Stimulated activated CD8-positive, alpha-beta memory T cell treated with anti-CD3 and anti-CD28 coated beads, Interleukin-2, amount 100 ng/mL, for 1 hour (primary cell): ENCODE measurements at places on chromosomes 4 and X.

GRCh38 chr4:56768763-56769162 is 52.7 kb downstream of the SPINK2 start:
- DNase-seq = no peak

GRCh38 chr4:136329042-136329662 is 1203.1 kb downstream of the PCDH18 start:
- no peak for DNase-seq

DNA sequence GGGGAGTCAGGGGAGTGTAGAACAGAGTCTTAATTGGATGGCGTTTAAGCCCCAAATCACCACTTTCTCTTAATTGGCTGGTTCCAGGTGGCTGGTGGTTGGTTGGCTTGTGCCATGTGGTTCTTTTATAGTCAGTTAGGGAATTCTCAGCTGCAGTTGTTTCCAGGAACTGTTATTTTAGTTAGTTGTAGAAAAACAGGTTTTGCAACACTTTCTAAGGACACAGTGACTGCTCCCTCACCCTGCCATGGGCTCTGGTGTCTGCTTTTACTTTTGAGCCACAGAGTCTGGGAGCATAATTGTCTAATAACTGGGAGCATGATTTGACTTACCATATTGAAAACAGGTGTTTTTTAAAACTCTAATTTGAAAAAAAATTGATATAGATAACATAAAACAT is 75.8 kb upstream of the PCDH18 start:
- no peak for DNase-seq

DNA sequence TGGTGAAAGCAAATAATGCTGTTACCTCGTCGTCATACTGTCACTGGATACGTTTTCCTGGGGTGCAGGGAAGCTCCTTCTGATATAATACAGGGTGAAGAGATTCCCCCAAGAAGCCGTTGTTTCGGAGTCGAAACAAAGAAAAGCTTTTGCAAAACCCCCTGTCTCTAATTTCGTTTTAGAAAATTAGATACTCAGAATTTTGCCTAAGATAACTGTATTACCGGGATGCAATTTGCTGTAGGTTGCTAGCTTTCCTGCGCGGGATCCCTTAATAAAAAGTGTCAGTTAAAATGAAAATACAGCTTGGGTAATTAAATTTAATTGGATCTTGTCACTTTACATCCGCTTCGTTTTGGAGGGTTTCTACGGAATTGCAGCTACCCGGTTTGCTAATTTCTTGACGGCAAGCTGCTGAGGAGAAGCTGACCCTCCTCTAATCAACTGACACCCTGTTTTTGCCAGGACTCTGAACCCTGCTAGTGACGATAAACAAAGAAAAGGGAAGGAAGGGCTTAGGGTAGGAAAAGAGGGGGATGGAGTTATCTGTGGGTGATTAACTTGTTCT is 174.6 kb downstream of the SHOX start:
- no peak for DNase-seq

DNA sequence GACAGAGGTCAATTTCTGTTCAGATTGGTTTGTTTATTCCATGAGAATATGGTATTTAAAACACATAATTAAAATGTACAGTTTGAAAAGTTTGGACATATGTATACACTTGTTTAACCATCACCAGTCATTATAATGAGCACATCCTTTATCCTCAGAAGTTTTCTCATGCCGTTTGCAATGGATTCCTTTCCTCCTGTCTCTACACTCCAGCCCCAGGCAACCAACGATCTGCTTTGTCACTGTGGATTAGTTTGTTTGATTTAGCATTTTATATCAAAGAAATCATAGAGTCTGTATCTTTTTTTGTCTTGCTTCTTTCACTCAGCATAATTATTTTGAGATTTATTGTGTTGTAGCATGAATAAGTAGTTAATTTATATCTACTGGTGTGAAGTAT is 243.0 kb upstream of the TRAM1L1 start:
- no peak for DNase-seq

GRCh38 chr4:72679666-72680065 is 110.6 kb upstream of the ADAMTS3 start:
- DNase-seq = no peak

GRCh38 chrX:29376584-29376983 is 789.3 kb downstream of the IL1RAPL1 start:
- DNase-seq = no peak

DNA sequence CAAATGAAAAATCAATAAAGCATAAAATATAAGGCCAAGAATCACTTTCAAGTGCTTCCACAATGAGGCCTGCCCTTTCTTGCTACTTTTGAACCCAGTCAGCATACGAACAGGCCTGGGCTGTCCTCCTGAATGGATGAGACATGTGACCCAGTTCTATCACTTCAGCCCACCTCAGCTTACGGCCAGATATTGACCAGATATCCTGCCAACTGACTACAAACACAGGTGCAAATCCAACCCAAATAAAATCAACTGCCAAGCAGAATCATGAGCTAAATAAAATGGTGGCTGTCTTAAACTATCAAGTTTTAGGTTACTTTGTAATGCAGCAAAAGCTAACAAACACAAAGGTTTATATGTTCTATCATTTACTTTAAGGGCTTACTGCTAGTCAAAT is 53.7 kb downstream of the PDS5A start:
- no peak for DNase-seq

- DNase-seq = peak; percentile 22
Measured at GRCh38 chr4:15003401-15003890, 1.2 kb downstream of the CPEB2 start.

DNA sequence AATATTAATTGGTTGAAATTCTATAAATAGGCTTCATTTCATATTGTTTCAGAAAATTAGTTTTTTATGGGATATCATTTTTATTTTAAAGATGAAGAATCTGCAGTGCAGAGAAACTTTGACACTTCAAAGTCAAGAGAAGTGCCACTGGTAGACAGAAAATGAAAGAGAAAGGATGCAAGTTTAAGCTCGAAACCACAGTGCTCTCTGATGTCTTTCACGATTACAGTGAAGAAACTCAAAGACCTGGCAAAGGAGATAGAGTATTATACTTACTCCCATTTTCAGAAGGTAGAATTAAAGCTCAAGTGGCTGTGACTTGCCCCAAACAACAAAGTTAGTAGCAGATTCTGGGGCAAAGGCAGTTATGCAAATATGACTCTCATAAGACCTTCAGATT is 745.4 kb downstream of the TECRL start:
- no peak for DNase-seq

- no peak for DNase-seq
Measured at GRCh38 chr4:25811841-25812240, 50.9 kb downstream of the SEL1L3 start.

GRCh38 chr4:38894322-38894982 is 26.8 kb downstream of the FAM114A1 start:
- DNase-seq = no peak

- no peak for DNase-seq
Measured at GRCh38 chrX:75968293-75968692, 183.2 kb upstream of the MAGEE2 start.
